ENCODE measurements at places on chromosomes 13 and 19. TPM values are rescaled to one million over a fixed set of nuclear protein-coding genes. Genes with fewer than 3 reads are reported as not detected.

DNA sequence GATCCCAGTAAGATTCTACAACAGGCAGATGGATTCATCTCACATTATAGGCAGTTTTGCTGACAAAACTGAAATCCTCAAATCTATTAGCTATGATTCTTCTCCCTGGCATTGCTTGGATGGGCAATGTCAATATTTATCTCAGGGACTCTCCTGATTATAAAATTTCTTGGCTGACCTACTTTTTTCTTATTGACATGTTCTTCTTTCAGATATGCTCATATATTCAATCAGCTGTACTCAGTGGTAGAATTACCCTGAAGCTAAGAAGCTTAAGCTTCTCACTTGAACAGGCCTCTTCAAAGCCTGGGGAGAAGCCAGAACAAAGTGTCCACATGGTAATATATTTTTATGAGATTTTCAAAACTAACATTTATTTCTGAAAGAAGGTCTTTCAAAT is 513.6 kb downstream of the PCDH9 start:
- DNase-seq, result no peak

LIN7B gene
- 3.2 TPM for total RNA-seq

DNA sequence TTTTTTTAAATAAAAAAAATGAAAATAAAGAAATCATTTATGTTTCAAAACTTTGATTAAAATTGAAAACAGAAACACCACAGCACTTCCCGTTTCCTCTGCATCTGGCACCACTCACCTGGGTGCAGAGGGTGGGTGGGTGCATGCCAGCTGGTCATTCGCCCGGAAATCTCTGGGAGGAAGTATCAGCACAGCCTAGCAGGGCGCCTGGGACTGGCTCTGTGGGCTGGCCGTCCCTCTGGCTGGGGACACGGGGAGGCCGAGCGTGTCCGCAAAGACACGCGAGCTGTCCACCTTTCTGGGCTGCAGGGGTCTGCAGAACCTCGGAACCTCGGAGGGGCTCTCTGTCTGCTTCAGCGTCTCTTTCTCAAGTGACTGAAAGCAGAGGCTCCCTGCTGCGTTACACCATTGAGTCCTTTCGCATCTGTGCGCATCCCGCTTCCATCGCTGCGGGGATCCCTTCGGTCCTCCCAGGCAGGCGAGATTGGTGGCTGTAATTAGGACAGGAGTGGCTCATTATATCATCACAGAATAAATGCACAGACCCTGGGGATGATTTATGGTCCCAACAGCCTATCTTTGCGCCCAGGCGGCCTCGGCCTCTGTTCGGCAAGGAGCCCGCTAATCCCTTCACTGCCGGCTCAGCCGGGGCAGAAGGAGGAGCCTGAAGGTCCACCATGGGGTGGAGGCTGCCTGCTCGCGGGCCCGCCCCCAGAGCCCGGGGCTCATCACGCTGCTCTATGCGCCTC is 17.2 kb downstream of the CRTC1 start:
- DNase-seq, result no peak

GAS6 gene
- 138 TPM for total RNA-seq

DNA sequence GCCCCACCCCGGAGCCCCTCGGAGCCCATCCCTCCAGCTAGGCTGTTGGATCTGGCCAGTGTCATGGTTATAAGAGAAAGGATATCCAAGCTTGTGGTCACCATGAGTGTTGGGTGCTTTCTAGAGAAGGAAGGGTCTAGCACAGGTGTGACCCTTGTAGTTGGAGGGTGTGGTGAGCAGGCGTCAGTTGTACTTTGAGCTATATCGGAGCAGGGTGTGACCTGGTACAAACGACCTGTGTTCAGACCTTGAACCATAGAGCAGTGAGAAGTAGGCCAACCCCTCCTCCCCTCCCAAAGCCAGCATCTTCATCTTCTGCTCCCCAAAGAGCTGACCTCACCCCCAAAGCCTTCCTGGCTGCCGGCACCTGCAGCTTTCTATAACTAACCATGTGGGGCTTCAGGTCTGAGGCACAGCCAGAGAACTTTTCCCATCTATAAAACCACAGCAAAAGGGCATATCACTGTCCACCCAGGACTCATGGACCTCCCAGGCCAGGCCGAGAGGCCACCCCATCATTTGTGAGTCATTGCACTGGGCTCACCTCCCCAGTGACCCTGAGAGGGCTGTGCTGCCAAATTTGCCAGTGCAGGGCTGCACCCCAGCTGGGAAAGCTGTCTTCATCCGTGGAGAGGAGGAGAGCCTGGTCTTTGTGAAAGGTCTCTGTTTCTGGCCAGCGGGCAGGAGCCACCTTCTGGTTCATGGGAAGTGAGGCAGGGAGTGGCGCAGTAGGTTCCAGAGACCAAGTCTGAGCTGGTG is 14.2 kb downstream of the RAB8A start:
- no peak for DNase-seq

All from HT1080 (cell line).